ENCODE measurements at places on chromosomes 1 and 21. TPM values are rescaled to one million over a fixed set of nuclear protein-coding genes. Genes with fewer than 3 reads are reported as not detected.
A peak's percentile ranks its signal among the peaks of the same experiment; 100 is the strongest.

Gene CD164L2
- 0.47 TPM for total RNA-seq

Gene NUF2
- 1.3 TPM for total RNA-seq

Gene LRRC38
- total RNA-seq: not detected

Gene B3GALT5
- total RNA-seq: 115 TPM

Gene ACTL8
- not detected for total RNA-seq

Gene PBXIP1
- 61.2 TPM for total RNA-seq

Gene CD53
- total RNA-seq: 7.5 TPM

Gene LCA5L
- 1.0 TPM for total RNA-seq

Gene PTGER3
- 0.49 TPM for total RNA-seq

Gene MEGF6
- total RNA-seq: 8.2 TPM

Gene ST6GALNAC5
- 0.31 TPM for total RNA-seq

GRCh38 chr21:36135391-36136102, 668 bp downstream of the CBR3 start:
- peak; percentile 74 for DNase-seq

GRCh38 chr1:30879126-30879786, 29.3 kb downstream of the SDC3 start:
- DNase-seq: no peak

DNA sequence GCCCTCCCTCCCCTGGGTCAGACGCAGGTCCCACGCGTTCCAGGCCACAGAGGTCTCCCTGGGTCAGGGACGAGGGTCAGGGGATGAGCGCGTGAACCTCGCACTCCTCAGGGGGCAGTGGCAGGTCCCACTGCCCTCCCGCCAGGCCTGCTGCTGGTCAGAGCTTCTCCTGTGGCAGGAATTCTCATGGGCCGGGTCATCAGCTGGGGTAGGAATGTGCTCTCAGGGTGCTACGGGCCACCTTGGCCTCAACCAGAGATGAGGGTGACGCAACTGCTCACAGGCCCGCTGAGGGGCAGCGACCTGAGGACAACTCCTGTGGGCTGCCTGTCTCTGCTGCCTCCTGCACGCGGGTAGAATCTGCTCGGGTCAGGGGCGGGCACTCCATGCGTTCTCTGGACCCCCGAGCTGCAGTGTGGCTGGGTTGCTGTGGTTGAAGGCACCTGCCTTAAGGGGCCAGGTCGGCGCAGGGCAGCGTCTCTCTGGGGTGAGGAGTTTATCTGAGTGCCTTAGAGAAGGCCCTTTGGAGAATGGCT, 128.8 kb downstream of the PRDM16 start:
- no peak for DNase-seq

DNA sequence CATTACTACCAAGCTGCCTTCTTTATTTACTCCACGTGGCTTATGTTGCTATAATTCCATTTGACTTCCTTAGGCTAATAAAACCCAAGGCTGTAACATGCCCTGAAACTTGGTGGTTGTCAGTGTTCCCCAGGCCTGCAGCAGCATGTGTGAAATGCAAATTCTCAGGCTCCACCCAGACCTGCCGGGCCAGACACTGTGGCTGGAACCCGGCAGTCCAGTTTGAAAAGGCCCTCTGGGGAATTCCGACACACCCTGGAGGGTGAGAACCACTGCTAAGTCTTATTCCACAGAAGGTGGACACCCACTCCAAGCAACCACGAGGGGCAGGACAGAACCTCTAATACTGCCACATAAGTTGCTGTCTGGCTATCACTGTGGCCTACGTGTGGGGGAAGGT, 41.4 kb downstream of the URB1 start:
- DNase-seq: no peak

DNA sequence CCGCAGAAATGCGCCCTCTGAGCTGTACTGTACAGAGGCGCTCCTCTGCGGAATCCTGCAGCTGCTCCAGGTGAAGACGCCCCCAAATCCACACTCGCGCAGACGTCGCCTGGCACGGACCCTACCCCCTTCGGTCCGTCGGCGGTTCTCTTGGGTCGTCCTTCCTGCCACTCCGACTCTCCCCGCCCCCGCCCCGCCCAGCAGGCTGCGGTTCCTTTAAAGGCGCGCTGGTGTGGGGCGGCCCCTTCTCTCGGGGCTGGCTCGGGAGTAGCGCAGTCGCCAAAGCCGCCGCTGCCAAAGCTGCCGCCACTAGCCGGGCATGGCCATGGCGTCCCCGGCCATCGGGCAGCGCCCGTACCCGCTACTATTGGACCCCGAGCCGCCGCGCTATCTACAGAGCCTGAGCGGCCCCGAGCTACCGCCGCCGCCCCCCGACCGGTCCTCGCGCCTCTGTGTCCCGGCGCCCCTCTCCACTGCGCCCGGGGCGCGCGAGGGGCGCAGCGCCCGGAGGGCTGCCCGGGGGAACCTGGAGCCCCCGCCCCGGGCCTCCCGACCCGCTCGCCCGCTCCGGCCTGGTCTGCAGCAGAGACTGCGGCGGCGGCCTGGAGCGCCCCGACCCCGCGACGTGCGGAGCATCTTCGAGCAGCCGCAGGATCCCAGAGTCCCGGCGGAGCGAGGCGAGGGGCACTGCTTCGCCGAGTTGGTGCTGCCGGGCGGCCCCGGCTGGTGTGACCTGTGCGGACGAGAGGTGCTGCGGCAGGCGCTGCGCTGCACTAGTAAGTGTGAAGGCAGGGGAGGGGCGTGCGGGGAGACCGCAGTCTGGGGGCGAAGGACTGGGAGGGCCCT, at the start of gene RASSF5:
TSS of gene RASSF5 (plus strand) at position 248 of the 846 bp plus-strand sequence. CDS start at position 320, 72 bp downstream.
- DNase-seq: peak; percentile 87

DNA sequence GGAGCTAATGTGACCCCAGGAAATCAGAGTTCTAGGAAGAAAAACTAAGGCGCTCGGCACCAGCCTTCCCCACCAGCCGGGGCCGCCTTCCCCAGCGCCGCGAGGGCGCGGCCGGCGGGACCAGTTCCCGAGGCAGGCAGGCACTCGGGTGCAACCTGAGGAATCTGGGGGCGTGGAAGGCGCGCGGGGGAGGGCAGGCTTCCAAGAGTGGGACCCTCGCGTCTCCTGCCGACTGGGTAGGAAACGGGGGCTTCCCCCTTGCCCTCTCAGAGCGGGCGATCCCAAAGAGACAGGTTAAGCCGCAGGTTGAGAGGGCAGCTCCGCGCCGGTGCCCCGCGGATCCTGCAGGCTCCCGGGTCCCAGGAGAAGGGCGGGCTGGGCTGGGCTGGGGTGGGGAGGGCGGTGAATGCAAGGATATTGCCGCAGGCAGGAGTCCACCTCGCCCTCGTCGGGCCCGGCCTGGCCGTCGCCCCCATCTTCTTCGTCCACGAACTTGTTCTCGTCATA, 431 bp downstream of the ARPC5 start:
- peak; percentile 39 for DNase-seq

GRCh38 chr1:51518033-51518585, 957 bp downstream of the EPS15 start:
- peak; percentile 76 for DNase-seq

DNA sequence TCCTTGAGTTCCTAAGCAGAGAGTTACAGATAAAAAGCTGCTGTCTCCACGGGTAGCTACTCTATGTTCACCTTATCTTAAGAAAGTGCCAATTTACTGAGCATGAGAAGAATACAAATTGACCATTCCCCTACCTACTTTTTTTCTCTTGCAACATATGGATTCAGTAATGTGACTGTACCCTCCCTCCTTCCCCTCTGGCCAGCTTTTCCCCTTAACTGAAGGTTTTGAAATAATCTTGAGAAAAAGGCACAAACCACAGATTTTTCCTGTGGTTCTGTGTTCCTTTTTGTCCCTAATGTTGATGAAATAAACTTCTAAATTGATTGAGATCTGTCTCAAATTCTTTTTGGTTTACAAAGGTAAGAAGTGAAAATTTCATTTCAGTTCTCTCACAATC, 2.6 kb upstream of the CD2 start:
- no peak for DNase-seq

DNA sequence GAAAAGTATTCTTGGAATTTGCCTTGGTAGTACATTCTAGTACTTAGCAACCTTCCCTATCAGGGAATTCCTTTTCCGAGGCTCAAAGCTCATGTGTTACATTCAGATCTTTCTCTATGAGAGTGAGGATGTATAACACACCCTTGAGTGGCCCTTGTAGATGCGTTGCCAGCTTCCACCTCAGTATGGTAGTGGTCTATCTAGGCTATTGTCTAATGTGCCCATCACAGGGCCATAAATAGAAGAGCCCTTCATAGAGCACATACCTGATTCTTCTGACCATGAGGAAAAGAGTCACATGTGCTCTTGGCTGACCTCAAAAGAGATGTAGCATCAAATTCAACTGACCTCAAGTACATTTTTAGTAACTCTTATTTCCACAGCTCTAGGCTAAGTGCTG, 14.0 kb upstream of the ZC3H11B start:
- no peak for DNase-seq

GRCh38 chr1:44724296-44724954, 6.5 kb downstream of the RNU5D-1 start:
- DNase-seq: no peak

GRCh38 chr1:30950053-30950452, 41.5 kb upstream of the SDC3 start:
- DNase-seq: no peak

GRCh38 chr1:161946071-161946987, 77.3 kb downstream of the OLFML2B start:
- no peak for DNase-seq

GRCh38 chr1:45032837-45033236, 20.8 kb downstream of the UROD start:
- DNase-seq: no peak

DNA sequence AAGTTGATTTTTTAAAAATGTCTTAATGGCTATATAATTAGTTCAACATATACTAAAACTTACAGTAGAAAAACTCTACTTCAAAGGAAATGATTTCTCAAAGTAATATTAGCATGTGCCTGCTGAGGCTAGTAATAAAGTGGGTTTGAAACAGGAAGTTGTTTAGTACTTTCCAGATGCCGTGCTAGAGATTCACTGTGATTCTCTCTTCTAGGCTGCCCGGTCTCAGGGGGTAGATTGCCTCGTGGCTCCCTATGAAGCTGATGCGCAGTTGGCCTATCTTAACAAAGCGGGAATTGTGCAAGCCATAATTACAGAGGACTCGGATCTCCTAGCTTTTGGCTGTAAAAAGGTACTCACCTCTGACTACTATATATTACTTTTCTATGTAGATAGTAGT, 9.1 kb downstream of the EXO1 start:
- DNase-seq: no peak

DNA sequence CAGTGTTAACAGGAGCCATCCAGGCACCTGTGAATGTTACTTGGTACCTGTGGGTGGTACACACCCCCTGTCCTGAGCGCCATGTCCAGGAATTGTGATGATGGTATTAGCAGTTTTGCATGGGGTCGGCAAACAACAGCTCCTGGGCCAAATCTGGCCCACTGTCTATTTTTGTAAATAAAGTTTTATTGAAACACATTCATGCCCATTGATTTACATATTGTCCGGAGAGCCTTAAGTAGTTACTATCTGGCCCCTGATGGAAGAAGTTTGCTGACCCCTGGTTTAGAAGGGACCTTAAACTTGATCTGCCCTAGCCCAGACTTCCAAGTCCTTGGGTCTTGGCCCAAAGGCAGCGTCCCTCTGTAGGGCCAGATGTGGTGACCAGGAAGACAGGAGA, 58.3 kb downstream of the SPSB1 start:
- DNase-seq: no peak

GRCh38 chr1:241817956-241818612, 29.9 kb upstream of the EXO1 start:
- DNase-seq: no peak

DNA sequence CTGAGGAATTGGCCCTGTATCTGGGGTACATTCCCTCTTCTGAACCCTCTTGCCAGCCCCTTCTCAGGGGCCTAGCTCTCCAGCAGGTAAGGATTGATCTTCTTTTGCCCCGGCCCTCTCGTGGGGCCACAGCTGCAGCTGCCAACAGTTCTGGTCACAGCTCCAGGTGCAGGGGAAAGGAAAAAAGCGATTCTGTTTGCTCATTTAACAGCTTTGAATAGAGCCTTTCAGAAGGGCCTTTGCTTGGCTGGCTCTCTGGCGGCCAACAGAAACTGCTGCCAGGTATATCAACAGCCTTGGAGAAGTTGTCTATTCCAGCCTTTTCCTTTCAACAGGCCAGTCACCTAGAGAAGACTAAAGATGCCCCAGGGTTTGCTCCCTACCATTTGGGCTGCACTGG, 16.1 kb upstream of the FMOD start:
- DNase-seq: no peak
